ENCODE measurements at places on chromosomes 5 and 9.

DNA sequence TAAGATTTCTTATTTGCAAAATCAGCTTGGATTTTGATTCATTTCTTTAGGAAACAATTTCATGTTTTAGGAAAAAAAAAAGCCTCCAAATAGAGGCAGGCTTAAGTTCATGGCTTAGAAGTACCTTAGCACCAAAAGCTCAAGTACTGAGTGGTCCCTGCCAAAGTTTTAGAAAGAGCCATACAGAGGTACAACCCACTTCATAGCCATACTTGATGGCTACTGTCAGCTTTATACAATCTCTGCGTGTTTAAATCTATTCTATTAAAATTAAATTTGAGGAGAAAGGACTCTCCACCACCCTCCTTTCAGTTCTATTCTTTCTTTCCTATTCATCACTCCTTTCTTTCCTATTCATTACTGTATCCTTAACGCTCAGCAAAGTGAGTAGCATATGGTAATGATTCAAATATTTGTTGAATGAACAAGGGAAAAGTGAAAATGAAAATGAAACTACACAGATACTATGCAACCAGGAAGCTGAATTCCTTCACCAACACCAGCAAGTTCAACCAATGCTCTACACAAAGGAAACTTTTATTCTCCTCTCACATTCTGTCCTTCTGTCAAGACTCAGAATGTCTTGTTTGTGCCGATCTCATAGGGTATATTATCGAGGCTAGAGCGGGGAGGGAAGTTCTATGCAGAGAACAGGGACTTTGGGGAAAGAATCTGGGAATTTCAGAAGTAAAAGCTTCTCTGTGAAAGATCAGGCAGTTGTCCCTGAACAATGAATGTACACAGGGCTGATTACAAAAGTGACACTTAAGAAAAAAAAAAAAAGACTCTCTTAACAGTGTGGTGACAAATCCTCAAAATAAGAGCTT lies 138.6 kb upstream of the SPEF2 start:
- DNase-seq: no peak

DNA sequence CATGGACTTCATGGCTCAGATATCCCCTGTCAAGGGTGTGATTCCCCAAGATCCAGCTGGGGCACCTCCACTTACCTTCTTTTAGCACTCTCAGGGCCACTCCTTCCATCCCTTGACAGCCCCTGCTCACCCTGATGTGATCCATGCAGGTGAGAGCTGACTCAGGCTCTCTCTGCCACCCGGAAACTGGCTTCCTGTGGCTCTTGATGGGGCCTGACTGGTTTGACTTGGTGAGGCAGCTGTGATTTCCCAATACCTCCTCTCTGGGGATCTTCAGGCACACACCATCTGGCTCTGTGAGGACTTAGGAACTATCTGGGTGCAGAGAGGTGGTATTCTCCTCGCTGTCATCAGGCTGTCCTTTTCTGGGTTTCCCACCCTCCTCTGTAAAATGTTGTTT lies 7.9 kb upstream of the FAT2 start:
- no peak for DNase-seq

GRCh38 chr5:104778-105296 lies 12.9 kb downstream of the PLEKHG4B start:
- DNase-seq: no peak

GRCh38 chr5:59777028-59777427 lies 116.5 kb downstream of the PDE4D start:
- DNase-seq: no peak

- no peak for DNase-seq
Observed at GRCh38 chr5:87110721-87111120, 157.0 kb upstream of the RASA1 start.

DNA sequence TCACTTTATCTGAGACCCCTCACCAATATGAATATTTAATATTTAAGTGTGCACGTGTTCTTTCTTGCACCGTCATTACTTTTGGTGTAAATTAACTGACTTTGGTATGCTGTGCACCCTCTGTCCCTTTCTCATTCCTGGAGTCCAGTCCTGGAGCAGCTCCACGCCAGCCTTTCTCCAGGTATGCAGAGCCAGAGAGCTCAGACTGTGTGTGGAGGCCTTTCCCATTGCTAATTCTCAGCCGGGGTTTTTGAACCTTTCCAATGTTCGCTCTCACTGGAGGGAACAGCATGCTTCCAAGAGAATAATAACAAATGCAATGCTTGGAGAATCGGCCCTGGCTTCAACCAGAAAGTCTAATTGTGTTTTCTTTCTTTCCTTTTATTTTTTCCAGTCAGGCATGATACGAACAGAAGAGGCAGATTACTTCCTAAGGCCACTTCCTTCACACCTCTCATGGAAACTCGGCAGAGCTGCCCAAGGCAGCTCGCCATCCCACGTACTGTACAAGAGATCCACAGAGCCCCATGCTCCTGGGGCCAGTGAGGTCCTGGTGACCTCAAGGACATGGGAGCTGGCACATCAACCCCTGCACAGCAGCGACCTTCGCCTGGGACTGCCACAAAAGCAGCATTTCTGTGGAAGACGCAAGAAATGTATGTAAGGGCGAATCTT lies 41.7 kb downstream of the ADAMTS16 start:
- no peak for DNase-seq

- no peak for DNase-seq
Observed at GRCh38 chr5:179201986-179202385, 141.8 kb downstream of the ZNF354C start.

- DNase-seq: no peak
Observed at GRCh38 chr5:57442080-57442839, 40.4 kb downstream of the ACTBL2 start.

GRCh38 chr9:136029556-136029955 lies 65.5 kb downstream of the NACC2 start:
- no peak for DNase-seq

- no peak for DNase-seq
Observed at GRCh38 chr5:107542428-107542827, 128.3 kb downstream of the EFNA5 start.

DNA sequence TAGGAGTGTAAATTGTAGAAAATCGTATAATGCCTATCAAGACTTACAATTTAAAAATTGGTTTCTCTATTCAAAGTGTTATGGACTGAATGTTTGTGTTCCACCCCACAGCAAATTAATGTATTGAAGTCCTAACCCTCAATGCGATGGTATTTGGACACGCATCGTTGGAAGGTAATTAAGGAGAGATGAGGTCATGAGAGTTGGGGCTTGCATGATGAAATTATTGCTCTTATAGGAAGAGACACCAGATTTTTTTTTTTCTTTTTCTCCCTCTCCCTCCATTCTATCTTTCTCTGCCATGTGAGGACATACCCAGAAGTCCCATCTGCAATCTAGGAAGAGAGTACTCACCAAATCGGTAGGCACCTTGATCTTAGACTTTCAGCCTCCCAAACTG lies 189.2 kb downstream of the MAN2A1 start:
- DNase-seq: no peak

GRCh38 chr5:8660133-8660893 lies 791.4 kb downstream of the MTRR start:
- no peak for DNase-seq

GRCh38 chr9:109179801-109180523 lies 12.9 kb upstream of the FRRS1L start:
- no peak for DNase-seq

DNA sequence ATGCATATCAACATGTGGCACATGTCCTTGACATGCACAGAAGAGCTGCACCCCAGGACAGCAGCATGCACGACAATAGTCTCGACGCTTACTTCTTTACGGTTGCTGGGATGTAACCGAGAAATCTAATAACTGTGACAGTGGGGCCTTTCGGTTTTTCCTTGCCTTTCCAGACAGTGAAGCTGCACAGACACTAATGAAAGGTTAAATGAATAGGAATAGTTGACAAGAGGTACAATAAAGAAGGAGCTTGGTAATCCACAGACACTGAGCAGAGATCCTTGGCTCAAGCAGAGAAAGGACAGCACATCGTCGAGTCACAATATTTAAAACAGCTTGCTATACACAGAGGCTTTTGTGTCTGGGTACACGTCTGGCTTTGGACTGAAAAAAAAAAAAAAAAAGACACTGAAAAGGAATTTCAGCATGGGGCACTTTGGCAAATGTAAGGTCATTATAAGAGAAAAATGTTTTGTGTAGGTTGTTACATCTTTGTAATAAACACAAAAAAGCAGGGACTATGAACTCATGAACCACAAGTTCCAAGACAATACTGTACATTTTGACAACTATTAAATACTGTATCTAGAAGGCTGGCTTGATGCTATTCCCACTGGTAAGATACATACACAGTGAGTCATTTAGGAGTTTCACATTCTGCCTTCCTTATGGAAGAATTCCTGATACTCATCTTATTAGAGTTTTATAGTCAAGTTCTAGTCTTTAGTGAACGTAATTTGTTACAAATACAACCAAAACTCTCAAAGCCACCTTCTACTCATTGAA lies 5.6 kb downstream of the BNC2 start:
- no peak for DNase-seq

GRCh38 chr9:136234597-136234996 lies 11.0 kb downstream of the QSOX2 start:
- DNase-seq: no peak

GRCh38 chr5:76626738-76627137 lies 3.5 kb upstream of the F2RL2 start:
- DNase-seq: no peak

DNA sequence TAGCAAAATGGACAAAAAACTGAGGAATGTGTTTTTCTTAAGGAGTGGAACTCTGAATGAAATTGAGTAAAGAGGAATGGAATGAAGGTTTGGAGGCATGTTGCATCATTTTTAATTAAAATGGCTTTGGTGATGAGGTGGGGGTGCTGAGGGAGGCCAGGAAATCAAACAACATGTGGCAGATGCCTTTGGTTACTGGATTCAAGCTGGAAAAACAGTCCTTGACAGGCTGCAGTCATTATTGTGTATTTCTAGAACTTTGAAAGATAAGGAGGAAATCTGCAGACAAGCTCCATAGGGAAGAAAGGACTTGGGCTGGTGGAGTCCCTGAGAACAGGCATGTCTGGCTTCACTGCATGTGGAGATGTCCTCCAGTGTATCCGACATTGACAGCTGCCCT lies 203.5 kb upstream of the HAPLN1 start:
- DNase-seq: no peak

DNA sequence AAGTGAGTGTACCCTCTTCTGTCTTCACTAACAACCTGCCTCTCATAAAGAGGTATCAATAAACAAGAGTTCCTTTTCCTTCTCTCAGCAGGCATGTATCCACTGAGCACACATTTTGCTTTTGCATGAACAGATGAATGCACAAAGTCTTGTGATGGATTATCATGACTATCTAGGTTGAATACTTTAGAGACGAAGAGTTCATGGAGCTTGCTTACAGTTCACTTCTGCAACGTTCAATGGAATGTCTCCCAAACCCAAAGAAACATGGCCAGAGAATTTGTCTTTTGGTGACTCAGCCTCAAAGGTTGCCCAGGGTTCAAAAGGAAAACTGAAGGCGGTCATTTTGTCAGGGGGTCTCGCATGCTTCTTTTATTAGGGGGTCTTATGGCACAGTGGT lies 55.4 kb downstream of the BRINP1 start:
- no peak for DNase-seq

DNA sequence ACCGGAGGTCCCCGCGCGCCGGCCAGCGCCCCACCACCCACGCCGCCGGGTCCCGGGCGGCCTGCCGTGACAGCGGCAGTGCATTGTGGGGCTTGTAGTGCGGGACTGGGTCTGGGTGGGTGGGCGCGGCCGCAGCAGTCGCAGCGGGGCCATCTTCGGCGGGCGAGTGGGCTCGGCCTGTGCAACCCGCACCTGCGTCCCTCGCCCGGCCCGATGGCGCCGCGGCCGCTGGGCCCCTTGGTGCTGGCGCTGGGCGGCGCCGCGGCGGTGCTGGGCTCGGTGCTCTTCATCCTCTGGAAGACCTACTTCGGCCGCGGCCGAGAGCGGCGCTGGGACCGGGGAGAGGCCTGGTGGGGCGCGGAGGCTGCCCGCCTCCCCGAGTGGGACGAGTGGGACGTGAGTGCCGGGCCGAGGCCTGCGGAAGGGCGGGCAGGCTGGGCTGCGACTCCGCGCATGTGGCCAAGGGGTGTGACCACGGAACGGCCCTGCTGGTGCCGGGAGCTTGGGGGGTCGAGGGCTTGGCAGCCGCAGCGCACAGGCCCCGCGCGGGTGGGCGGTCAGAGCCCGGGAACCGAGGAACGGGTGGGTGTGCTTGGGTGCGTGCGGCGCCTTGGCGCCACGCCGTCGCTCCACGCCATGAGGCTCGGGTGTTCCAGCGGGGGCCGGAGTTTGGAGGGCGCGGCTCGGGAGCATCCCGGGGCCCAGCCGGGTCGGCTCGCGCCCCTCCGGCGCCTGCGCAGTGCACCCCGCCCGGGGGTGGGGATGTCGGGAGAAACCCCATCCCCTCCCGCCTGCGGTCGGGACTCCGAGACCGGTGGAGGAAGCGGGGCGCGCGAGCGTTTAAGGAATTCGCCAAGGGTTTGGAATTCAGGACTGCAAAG lies at the start of gene ARL10:
Gene ARL10 (plus strand): TSS at position 137 of the 881 bp plus-strand sequence. CDS start 77 bp downstream, at position 214.
- no peak for DNase-seq

DNA sequence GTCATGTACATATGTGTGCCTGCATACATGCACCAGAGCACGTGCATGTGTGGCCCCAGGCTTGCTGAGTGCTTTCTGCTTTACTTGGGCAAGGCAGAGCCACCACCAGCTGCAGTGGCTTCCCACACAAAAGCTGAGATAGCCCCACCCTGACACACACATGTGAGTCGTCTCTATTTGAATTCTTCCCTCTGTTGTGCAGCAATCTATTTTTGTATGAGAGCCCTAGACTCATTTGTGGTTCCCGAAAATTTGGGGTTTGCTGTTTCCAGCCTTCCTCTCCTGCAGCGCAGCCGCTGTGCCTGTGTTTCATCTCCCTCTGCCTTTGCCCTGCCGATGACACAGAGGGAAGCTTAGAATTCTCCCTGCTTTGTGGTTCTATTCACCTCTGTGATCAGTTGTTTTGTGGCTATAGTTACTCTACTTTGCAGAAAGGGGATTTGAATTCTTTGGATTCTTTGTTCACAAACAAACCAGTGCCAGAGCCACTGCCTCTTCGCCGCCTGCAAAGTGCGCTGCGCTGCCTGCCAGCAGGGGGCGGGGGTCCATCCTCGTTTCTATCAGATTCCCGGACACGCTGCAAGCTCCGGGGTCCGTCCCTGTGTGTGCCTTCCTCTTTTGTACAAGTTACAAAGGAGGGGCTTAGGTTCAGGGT lies 95.8 kb upstream of the DAP start:
- DNase-seq: peak; percentile 41

DNA sequence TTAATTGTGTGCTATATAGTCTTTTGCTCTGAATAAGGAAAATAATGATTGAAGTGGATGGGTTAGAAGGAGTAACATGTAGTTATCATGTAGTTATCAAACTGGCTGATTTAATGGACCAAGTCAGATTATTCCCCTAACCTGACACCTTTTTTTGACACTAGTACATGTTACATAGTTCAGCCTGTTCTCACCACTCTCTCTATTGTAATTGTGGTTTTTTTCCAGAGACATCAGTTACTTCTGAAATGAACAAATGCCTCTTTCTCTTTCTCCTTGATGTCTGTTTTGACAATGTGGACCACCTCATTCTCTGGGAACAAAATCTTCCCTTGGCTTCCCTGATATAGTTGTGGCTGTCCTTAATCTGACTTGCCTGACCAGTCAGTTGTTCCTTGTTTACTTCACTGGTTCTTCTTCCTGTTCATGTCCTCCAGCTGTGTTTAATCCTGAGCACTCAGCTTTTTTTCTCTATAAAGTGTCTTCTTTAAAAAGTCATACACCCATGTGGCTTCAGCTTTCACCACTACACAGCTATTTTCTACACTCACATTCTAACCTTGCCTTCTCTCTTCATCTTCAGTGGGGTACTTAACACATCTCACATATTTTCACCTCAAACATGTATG lies 243.4 kb downstream of the ARRDC3 start:
- no peak for DNase-seq
